ENCODE measurements at places on chromosomes 7 and 10.

DNA sequence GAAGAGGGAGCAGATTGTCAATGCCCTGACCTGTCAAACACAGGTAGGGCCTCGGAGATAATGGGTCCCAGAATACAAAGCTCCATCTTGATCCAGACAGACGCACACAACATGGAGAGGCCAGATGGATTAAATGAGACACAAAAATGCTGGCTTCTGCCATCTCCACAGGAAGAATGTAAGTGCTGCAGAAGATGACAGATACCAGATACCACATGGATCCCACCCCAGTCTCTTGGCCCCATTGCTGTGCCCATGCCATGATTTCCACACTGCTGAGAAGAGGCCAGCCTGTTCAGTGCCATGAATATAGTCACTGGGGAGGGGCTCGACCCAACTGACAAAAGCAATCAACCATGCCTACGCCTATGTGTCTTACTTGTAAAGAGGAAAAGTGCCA is 487.9 kb downstream of the PARD3 start:
- no peak for DNase-seq

- no peak for DNase-seq
Observed at GRCh38 chr7:84735677-84736076, 451.2 kb downstream of the SEMA3D start.

GRCh38 chr10:130744631-130745030 is 566.9 kb downstream of the TCERG1L start:
- DNase-seq = no peak

GRCh38 chr10:126640401-126640800 is 30.1 kb downstream of the C10orf90 start:
- DNase-seq = no peak

- no peak for DNase-seq
Observed at GRCh38 chr7:20270371-20270770, 53.2 kb upstream of the MACC1 start.

GRCh38 chr7:46812101-46812675 is 769.7 kb downstream of the TNS3 start:
- DNase-seq = no peak

- DNase-seq = no peak
Observed at GRCh38 chr7:157434231-157434630, 97.4 kb downstream of the DNAJB6 start.

GRCh38 chr7:71131256-71132126 is 453 bp upstream of the GALNT17 start:
- no peak for DNase-seq

DNA sequence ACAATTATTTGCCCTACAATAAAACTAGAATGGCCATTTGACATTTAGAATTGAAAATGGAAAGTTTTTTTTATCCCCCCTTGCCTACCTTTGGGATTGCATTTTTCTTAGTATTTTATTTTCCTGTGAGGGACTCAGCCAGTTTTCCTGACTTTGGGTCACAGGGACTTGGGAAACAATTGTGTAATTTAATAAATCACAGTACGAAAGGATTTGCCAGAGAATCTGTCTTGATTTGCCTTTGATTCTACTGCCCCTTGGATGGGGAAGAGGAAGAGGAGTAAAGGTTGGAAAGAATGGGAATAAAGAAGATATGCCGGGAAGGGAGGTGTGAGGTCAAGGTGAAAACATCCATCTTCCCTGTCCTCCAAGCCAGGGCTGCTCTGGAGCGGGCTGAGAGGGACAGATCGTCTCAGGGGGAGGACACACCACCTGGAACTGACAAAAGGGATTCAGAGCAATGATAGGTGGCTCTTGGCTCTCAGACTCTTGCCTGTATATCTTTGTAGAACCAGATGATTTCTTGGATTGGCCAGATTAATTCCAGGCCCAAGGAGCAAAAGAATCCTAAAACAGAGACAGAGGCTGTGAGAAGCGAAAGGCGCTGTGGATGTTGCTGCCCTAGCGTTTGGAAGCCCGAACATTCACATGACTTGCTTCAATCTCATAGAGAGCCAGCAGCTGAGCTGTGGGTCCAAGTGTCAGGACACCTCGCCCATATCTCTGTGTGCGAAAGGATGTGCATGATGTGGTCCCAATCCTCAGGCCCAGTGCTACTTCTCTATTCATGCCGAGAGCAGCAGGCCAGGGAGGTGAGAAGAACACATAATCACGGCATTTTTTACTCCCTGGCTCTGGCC is 50.3 kb upstream of the ZEB1 start:
- DNase-seq = no peak

- no peak for DNase-seq
Observed at GRCh38 chr10:92690211-92690914, 608 bp downstream of the HHEX start.

GRCh38 chr7:127893547-127893946 is 137.7 kb downstream of the LRRC4 start:
- no peak for DNase-seq

DNA sequence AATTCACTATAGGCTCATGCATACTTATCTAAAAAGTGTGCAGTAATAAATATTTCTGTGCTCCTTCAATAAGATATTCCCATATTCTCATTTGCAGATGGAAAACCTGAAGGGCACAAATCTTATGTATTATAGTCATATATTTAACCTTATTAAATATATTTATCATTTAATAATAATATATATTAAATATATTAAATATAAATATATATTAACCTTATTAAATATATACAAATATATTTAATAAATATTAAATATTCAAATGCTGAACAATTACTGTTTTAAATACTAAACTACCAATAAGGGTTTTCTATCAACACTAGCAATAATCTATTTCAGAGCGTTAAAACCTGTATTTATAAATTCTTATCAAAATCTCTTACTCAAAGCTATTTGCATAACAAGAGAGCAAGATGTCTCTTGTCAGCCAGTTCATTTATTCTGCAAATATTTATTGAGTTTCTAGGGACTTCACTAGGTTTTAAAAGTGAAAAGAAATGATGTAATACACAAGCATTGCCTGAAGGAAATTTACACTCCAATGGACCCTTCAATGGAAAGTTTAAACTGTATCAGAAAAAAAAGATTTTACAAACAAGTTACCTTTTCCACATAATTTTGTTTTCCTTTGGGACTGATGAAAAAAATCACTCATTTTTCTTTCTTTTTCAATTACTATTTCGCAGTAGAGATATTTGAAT is 159.2 kb downstream of the AGMO start:
- no peak for DNase-seq

- no peak for DNase-seq
Observed at GRCh38 chr10:79229071-79229541, 118.2 kb upstream of the PPIF start.

GRCh38 chr7:113100121-113100603 is 13.5 kb upstream of the GPR85 start:
- DNase-seq = peak; percentile 50

DNA sequence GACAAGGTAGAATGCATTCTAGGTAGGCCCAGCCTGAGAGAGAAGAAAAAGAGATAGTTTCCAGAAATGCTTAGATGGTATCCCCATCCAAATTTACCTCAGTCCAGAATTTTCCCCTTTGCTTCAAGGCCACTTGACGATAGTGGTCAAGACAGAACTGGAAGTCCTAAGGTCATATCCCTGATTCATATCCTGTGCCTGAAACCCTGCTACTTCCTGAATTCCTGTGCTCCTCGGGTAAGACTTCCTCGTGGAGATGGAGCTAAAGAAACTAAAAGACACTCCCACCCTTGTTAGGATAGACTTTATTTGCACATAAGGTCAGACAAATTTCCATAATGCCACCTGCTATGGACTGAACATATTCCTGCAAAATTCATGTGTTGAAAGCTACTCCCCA is 175.9 kb downstream of the EVX1 start:
- DNase-seq = no peak

GRCh38 chr7:105831824-105832535 is 44.4 kb downstream of the ATXN7L1 start:
- no peak for DNase-seq

- no peak for DNase-seq
Observed at GRCh38 chr7:73427902-73428787, 5.4 kb upstream of the FZD9 start.

DNA sequence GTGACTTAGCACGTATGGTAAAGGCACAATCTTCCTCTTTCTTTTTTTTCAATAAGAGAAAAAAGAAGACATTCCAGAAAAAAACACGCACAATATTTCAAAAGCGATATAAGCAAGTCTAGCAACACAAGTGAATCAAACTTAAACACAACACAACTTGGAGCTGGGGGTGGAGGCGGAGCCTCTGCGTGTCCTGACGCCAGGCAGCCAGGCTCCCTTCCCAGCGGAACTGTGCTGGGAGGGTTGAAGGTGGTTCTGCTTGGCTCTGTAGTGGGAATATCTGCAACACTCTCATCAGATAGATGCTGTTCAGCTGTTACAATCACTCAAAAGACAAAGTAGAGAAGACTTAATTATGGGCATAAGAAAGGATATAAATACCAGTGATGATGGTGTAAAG is 211.4 kb downstream of the WDR37 start:
- no peak for DNase-seq

DNA sequence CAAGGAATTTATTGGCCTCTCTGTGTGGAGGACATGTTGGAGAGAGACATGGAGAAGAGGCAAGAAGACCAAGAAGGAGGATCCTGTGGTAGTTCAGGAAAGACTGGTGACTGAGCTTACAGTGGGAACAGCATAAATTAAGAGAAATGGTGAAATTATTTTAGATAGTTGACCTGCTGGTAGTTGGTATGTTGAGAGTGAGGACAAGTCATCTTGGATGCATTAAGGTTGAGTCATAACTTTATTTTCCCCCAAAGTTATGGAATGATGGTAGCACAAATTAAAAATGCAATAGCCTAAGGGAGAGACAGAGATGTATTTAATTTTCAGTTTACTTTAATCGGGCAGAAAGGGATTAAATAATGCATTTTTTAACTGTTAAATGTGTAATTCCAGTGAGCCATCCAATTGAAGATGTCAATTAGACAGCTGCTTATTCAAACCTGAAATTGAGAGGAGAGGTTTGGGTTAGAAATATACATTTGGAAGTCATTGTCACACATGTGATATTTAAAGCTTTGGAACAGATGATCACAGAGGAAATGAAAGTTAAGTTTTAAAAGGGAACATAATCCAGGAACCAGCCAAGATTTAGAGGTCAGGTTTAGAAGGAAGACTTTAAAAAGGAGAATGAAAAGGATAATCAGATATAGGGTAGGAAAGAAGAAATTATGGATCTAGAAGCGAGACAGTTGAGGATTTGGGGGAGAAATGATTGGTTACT is 80.6 kb downstream of the DGKB start:
- DNase-seq = no peak

DNA sequence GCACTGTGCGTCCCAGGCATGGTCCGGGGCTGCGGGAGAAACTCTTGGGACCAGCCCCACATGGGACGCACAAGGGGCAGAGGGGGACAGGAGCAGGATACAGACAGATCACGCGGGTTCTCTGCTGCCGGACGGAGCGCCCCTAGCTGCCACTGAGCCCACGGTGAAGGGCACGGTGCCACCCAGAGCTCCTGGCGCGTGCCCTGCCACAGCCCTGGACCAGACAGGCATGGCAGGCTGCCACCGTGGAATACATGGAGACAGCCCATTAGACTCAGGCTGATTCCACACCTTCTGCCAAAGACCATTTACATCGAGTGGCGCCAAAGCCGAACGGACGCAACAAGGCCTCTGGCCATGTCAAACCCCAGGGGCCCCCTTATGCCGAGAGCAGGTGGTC is 90.4 kb downstream of the MAD1L1 start:
- no peak for DNase-seq

DNA sequence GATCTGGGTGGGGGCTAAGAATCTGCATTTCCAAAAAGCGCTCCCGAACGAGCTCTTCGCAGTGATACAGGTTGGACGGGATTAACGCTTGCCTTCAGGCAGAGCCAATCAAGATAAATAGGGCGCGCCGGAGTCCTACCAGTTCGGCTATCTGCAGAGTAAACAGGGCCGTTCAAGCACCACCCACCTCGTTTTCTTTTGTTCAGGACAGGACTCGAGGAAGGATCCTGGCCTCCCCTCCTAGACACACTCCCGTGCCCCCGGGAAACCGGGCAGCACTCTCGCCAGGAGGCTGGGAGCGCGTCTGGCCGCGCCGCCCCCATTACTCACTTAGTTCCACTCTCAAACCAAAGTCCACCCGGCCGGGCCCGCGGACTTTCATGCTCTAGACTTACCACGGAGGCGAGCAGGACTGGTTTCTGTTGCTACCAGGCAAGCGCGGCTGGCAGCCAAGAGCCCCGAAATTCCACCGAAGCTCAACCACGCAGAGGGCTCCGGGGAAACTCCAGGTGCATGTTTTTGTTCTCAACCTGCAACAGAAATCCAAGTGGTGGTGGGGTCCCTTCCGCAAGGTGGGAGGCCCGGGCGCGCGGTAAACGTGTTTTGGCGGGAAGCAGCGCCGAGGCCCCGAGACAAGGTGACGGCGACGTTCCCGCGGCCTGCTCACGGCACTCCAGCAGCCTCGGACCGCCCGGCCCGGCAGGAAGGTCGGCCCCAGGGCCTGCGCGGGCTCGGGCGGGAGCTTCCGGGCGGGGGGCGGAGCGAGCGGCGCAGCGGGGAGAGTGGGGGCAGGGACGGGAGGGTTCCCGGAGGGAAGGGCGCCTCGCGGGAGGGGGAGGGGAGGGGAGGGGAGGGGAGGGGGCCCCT is 12.7 kb downstream of the HNRNPF start:
- DNase-seq = no peak

GRCh38 chr7:115499956-115500355 is 530.6 kb downstream of the TFEC start:
- DNase-seq = no peak

DNA sequence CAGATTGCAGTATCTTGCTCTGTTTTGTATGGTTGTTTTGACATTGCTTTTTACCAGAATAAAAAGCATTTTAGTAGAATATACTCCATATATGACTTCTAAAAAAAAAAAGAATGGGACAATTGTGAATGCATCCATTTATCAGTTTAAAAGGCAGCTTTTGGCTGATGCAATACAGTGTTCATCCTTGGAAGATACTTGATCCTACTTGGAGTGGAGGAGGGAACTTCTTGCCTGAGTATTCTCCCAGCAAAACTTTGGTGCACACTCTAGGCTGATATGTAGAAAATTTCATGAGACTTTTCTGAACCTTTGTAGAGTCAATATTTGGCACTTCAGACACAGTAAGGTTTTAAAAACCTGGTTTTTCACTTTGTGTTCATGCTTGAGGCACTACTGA is 40.2 kb downstream of the WDR11 start:
- DNase-seq = no peak
